ENCODE measurements at places on chromosomes 1 and 21.

- DNase-seq, result no peak
Observed at GRCh38 chr1:15341634-15342407, 67.9 kb upstream of the EFHD2 start.

GRCh38 chr1:44806025-44806703, 987 bp downstream of the DYNLT4 start:
- no peak for DNase-seq

GRCh38 chr1:200428482-200429205, 18.8 kb upstream of the ZNF281 start:
- DNase-seq, result no peak

- DNase-seq, result no peak
Observed at GRCh38 chr1:80892539-80892938, 908.2 kb upstream of the ADGRL2 start.

- no peak for DNase-seq
Observed at GRCh38 chr1:240399381-240399780, 212.6 kb downstream of the GREM2 start.

GRCh38 chr1:8202182-8202905, 115.6 kb upstream of the SLC45A1 start:
- no peak for DNase-seq
